Osteoblast (primary cell): ENCODE measurements at places on chromosomes 13 and 19.

- peak; percentile 99 for DNase-seq
Observed at GRCh38 chr19:5138606-5139582, 170.0 kb downstream of the KDM4B start.

- DNase-seq, result peak; percentile 91
Observed at GRCh38 chr19:18153556-18154134, 682 bp downstream of the PIK3R2 start.

GRCh38 chr19:1646149-1646548 is 6.3 kb downstream of the TCF3 start:
- DNase-seq, result no peak

DNA sequence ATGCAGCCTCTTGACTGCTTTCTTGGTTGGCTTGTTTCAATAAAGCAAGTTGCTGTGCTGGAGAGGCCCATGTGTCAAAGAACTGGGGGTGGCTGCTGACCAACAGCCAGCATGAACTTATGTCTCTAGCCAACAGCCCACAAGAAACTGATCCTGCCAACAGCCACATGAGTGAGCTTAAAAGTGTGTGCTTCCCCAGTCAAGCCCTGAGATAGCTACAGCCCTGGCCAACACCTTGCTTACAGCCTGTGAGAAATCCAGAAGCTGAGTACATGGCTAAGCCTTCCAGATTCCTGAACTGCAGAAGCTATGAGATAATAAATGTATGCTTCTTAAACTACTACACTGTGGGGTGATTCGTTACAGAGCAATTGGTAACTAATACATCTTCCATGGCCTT is 38.9 kb upstream of the IPO5 start:
- DNase-seq, result no peak

GRCh38 chr13:98765996-98766519 is 13.6 kb upstream of the SLC15A1 start:
- no peak for DNase-seq

GRCh38 chr13:46114613-46115012 is 9.8 kb upstream of the CPB2 start:
- no peak for DNase-seq

GRCh38 chr19:31658993-31659896 is 310.0 kb upstream of the TSHZ3 start:
- DNase-seq, result no peak

- DNase-seq, result peak; percentile 95
Observed at GRCh38 chr19:4369888-4370260, 26.5 kb downstream of the MPND start.

GRCh38 chr19:12052091-12052496 is 667 bp downstream of the ZNF878 start:
- peak; percentile 85 for DNase-seq
